ENCODE measurements at places on chromosomes 2 and 18. TPM values are rescaled to one million over a fixed set of nuclear protein-coding genes. Genes with fewer than 3 reads are reported as not detected.

- H3K36me3 ChIP-seq: no peaks in the 10 kb centered on the region
- no peak overlapping the region for H3K27ac ChIP-seq
- H3K4me3 ChIP-seq: no peak overlapping the region
- DNase-seq: no peak
These were observed 33.0 kb downstream of the CYP26B1 start for GRCh38 chr2:72114693-72115051.

- H3K27ac ChIP-seq: no peak overlapping the region
- peak; percentile 76 for DNase-seq
- H3K4me3 ChIP-seq: no peak overlapping the region
- H3K27me3 ChIP-seq: peaks cover 14% of the 10 kb centered on the region
- peaks cover 6% of the 10 kb centered on the region for H3K4me1 ChIP-seq
- no peaks in the 10 kb centered on the region for H3K36me3 ChIP-seq
These were observed 22.3 kb upstream of the ATP5MC3 start for GRCh38 chr2:175203621-175204496.

GRCh38 chr2:37321029-37321682 lies 3.5 kb downstream of the PRKD3 start:
- peaks cover 6% of the 10 kb centered on the region for H3K27me3 ChIP-seq
- peaks cover 11% of the 10 kb centered on the region for H3K36me3 ChIP-seq
- peaks cover 57% of the 10 kb centered on the region for H3K4me1 ChIP-seq
- no peak for DNase-seq
- H3K4me3 ChIP-seq: no peak overlapping the region

GRCh38 chr2:120528051-120528692 lies 182.2 kb downstream of the INHBB start:
- H3K36me3 ChIP-seq: no peaks in the 10 kb centered on the region
- H3K27me3 ChIP-seq: peaks cover 7% of the 10 kb centered on the region
- no peaks in the 10 kb centered on the region for H3K4me1 ChIP-seq

DNA sequence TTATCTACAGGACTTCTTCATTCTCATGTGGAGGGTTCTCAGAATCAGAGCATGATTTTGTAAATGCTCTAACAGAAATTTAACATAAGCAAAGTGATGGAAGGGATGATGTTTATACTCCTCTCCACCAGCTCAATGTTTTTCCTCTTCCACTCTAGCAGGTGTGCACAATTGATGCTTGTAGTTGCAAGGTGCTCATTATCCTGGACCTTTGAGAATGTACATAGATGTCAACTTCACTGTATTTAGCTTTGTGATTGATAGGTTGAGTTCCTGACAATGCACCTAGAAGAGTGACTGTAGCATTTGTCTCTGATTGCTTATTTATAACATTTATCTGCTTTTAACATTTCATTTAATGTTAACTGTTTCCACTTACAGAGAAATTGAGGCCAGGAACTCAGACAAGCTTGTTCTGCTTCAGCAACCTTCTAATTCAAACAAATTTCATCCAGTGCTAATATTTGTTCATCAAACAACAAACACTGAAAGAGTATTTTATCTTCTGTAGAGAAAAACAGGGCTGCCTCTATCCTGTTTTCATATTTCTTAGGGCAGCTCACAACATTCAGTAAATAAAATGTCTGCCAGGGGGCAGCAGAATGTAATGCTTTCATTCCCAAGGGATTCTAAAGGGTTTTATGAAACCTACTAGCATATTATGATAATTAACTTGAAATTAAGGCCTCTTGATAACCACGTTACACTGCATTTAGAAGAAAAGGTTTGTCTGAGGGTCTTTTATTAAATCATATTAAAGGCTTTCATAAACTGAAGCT lies 127.9 kb upstream of the NOL4 start:
- no peaks in the 10 kb centered on the region for H3K27me3 ChIP-seq
- H3K27ac ChIP-seq: no peak overlapping the region
- H3K4me1 ChIP-seq: no peaks in the 10 kb centered on the region
- no peak overlapping the region for H3K4me3 ChIP-seq

Gene EMILIN1
- total RNA-seq: 0.51 TPM

Gene DCDC2C
- total RNA-seq: not detected

Gene SLC16A14
- total RNA-seq: 1.1 TPM

Gene CYBRD1
- 0.99 TPM for total RNA-seq

Gene ARHGAP15
- 70.2 TPM for total RNA-seq

All from activated CD4-positive, alpha-beta memory T cell treated with anti-CD3 and anti-CD28 coated beads for 36 hours (primary cell).